NCI-H774 (cell line): ENCODE measurements at places on chromosomes 4 and X.

- no peak for DNase-seq
Observed at GRCh38 chr4:92235731-92236130, 68.0 kb upstream of the GRID2 start.

- no peak for DNase-seq
Observed at GRCh38 chrX:110003167-110004156, 548 bp downstream of the TMEM164 start.

- DNase-seq, result no peak
Observed at GRCh38 chr4:65669111-65670019, 924 bp downstream of the EPHA5 start.

GRCh38 chrX:39857780-39858179 lies 240.0 kb downstream of the BCOR start:
- DNase-seq, result no peak

- DNase-seq, result no peak
Observed at GRCh38 chr4:125010796-125011503, 298.4 kb upstream of the ANKRD50 start.

DNA sequence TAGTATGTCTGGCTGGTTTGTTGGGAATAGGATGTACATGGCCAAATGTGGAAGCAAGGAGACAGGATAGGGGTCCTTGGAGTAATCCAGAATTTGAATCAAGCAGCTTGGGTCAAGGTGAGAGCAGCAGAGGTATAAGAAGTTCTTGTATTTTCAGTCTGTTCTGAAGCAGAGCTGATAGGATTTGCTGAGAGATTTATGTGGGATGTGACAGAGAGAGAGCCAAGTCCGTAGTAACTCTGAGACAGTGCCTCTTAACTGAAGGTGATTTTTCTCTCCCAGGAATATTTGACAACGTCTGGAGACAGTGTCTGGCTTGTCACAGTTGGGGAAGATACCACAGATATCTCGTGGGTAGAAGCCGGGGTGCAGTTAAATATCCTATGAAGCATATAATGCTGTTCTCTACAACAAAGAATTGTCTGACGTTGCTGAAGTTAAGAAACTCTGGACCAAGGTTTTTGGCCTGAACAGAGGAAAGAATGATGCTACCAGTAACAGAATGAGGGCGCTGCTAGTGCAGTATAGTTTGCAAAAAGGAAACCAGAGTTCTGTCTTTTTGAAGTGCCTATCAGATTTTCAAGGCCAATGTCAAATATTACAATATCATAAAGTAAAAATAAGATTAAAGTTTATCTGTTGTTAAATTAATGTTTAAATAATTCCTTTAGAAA lies 184.0 kb downstream of the ARHGAP24 start:
- DNase-seq, result no peak

GRCh38 chr4:150348079-150348478 lies 233.9 kb upstream of the MAB21L2 start:
- DNase-seq, result no peak

GRCh38 chrX:11836284-11836683 lies 78.2 kb downstream of the MSL3 start:
- no peak for DNase-seq

- DNase-seq, result no peak
Observed at GRCh38 chr4:111031001-111031579, 408.2 kb upstream of the PITX2 start.

GRCh38 chr4:67151376-67152343 lies 393.6 kb downstream of the CENPC start:
- no peak for DNase-seq

- DNase-seq, result no peak
Observed at GRCh38 chr4:90495211-90495610, 368.0 kb downstream of the CCSER1 start.

GRCh38 chr4:128416921-128417320 lies 129.3 kb upstream of the PGRMC2 start:
- DNase-seq, result no peak

- no peak for DNase-seq
Observed at GRCh38 chr4:173091362-173091761, 77.2 kb upstream of the GALNT7 start.

GRCh38 chrX:1076871-1077651 lies 135.4 kb downstream of the CRLF2 start:
- DNase-seq, result no peak

GRCh38 chrX:19204636-19205035 lies 82.4 kb upstream of the ADGRG2 start:
- no peak for DNase-seq

- no peak for DNase-seq
Observed at GRCh38 chrX:63354484-63354883, 3.4 kb upstream of the SPIN4 start.

DNA sequence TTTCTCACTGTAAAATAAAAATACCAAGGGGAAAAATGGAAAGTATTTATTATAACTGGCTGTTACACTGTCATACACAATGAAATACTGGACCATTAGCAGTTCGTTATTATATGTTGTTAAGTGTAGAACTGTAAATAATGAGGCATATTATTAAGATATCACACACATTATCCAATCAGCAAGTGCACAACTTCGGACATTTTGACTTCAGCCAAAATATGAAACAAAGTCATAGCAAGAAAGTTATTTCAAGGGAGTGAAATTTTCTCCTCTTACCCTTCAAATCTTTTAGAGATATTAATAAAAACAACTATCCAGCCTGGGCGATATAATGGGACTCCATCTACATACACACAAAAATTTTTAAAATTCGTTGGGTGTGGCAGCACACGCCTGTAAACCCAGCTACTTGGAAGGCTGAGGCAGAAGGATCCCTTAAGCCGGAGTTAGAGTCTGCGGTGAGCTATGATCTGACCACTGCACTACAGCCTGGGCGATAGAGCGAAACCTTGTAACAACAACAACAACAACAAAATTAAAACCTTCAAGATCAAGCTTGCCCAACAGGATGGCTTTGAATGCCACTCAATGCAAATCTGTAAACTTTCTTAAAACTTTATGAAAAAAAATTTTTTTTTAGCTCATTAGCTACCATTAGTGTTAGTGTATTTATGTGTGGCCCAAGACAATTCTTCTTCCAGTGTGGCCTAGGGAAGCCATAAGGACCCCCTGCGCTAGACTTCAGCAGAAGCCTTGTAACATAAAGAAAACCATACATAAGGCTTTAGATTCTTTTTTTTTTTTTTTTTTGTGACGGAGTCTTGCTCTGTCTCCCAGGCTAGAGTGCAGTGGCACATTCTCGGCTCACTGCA lies 1.3 kb upstream of the CISD2 start:
- DNase-seq, result no peak

DNA sequence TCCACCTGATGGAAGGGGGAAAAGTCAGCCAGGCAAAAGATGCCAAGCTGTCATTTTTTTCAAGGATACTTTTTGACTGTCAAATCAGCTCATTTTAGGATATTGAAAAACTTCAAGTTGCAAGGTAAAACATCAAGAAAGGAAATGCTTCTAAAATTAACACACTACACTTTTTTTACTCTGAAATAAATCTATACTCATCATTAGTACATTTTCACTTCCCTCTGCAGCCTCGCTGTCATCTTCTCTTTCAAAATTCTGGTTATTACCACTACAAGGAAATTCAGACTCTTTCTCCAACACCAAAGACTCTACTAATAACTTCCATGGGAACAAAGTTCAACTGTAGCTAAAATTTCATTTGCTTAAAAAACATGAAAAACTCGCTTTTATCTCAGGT lies 41.6 kb downstream of the APBB2 start:
- no peak for DNase-seq

GRCh38 chrX:154661899-154662298 lies 8.5 kb upstream of the CTAG2 start:
- no peak for DNase-seq

GRCh38 chr4:81502564-81502963 lies 30.9 kb upstream of the RASGEF1B start:
- DNase-seq, result no peak

DNA sequence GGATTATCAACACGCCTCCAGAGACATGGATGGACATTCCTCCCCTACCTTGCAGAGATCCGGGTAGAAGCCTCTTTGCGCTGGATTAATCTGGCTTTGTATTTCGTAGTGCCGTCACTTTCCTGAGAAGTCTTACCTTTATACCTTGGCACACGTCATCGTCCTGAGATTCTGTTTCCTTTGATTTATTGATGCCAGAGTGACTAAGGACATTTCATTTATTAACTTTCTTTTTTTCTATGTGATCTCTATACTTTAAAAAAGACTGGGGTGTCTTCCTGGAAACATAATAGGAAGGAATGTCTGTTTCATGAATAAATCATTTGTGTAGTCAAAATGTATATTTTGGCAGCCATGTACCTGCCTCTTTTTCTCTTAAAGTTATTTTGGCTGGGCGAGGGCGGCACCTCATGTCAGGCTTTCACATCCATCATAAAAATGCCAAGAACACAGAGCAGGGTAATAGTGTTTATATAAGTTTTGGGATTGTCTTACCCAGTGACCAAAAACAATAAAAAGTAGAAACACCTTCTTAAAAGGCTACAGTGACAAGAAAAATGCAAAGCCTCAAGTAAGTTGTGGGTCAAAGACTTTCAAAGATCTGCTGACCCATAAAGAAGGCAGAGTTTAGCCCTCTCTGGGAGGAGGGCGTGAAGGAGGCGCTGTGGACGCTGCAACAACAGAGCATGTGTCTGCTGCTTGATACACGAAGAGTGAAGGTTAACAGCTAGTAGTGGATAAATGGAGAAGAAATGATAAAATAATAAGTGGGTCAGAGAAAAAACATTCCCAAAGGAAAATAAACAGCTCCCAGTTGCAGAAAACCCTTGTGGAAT lies 124.4 kb downstream of the SHROOM3 start:
- DNase-seq, result no peak

GRCh38 chr4:158530898-158531297 lies 9.2 kb downstream of the RXFP1 start:
- DNase-seq, result no peak

DNA sequence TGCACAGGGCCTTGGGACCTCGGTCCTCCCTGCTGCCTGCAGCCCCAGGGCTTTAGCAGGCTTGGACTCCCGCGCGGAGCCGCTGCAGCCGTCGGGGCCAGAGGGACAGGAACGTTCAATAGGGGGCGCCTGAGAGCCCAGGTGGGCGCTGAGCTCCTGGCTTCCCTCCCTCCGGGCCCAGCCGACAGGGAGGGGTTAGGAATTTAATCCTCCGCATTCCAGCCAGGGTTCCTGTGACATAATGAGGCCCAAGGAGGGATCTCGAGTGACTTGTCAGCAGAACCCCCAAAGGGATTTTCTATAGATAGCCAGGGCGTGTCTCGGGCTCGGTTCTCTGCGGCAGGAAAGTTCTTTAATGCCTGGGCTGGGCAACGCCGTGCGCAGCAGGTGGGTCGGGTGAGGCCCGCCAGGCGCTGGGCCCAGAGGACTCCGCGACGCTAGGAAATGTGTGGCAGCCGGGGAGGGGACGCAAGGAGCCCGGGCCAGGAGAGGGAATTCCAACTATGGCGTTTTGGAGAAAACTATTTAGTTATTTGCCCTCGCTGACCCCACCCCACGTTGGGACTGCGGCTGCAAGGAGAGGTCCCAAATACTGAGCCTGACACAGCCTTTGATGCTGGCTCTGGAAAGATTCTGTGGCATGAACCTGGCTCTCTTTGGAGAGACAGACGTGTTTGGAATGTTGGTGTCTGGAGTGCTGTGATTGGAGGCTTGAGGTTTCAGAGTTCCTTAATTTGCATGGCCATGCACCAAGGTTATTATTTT lies 285.2 kb upstream of the GATB start:
- no peak for DNase-seq

GRCh38 chr4:154982187-154983047 lies 201.3 kb downstream of the RBM46 start:
- DNase-seq, result peak; percentile 0

GRCh38 chr4:155762334-155762733 lies 3.5 kb downstream of the GUCY1B1 start:
- no peak for DNase-seq

- no peak for DNase-seq
Observed at GRCh38 chrX:63675716-63676115, 109.3 kb downstream of the ARHGEF9 start.

- DNase-seq, result no peak
Observed at GRCh38 chrX:50707955-50708699, 105.9 kb downstream of the SHROOM4 start.

- DNase-seq, result no peak
Observed at GRCh38 chrX:37781814-37782213, 2.0 kb downstream of the CYBB start.

GRCh38 chr4:152676052-152676854 lies 3.5 kb downstream of the TMEM154 start:
- DNase-seq, result no peak

DNA sequence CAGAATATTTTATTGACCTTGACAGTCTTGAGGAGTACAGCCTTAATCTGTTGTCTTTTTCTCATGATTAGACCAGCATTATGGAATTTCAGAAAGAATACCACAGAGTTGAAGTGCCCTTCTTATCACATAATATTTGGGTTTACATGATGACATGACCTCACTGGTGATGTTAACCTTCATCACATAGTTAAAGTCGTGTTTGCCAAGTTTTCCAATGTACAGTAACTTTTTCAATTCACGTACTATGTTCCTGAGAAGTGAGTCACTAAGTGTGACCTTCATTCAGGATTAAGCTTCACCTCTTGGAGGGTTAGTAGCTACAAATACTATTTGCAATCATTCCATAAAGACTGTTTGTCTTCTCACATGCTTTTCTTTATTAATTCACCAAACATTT lies 52.1 kb downstream of the RAB40A start:
- no peak for DNase-seq

DNA sequence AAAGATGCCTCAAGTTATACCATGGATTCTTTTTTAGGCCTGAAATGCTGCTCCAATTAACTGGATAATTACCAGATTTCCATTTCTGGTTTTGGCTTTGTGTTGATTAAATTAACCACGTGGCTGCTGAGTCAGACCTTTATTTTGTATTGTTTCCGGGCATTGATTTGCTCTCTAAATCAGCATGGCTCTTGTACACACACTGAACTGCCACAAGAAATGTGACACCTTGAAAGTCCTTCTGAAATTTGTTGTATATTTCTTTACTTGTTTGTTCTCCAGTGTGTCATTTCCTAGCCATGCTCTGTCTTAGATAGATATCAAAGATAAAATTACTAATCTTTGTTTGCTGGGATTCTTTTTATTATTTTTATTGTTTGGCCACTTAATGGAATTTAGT lies 11.7 kb downstream of the MTTP start:
- DNase-seq, result no peak

DNA sequence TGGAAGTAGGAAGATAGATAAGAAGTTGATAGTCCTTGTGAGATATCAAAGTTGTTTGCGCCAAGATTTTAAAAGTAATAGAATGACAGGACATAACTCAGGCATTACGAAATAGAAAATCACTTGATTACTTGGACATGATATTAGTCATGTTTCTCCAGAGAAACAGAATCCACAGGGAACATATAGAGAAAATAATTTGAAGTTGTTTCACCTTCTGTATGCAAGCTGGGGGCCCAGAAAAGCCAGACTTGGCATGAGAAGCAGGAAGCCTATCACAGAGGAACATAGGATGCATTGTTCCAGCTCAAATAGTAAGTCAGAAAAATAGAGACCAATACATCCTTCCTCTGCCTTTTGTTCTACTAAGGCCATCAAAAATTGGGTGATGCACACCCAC lies 715.9 kb downstream of the TECRL start:
- no peak for DNase-seq
